ENCODE measurements at places on chromosomes 2 and 18.

GRCh38 chr2:58609326-58609725 lies 368.2 kb upstream of the FANCL start:
- no peak for DNase-seq

DNA sequence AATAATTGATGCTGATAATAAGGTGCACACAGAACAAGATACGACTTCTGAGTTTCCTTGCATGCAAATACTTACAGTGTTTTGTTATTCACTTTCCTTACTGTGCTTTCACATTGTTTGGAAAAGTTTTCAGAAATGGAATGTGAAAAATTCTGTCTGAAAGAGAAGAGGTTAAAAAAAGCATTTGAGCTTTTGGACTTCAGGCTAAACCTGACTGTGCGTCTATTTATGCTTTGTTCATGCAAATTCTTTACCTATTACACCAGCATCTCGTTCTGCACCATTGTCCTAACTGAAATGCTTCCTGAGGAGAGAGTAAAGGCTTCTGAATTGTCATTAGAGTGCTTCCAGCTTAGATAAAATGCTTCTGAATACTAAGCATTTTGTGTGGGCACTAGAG lies 61.4 kb downstream of the LHCGR start:
- DNase-seq = no peak

GRCh38 chr2:69456950-69457445 lies 19.8 kb upstream of the NFU1 start:
- no peak for DNase-seq

DNA sequence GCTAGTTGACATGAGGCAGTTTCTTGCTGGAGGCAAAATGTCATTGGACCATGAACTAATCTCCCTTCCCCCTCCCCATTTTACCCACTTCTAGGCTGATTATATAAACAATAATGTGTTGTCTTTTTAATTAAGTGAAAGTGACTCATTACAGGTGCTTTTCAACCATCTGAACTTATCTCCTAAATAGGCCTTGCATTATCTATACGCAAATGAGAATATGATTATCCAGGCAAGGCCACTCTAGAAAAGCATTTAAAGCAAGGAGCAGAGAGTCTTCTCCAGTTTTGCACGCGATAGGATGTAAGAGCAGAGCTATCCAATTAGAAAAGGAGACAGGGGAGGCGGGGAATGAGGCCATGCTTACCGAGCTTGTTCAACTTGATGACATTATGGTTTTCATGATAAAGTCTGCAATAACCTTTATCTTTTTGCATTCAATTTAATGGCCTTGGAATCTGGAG lies 286.1 kb upstream of the SIX3 start:
- DNase-seq = no peak

DNA sequence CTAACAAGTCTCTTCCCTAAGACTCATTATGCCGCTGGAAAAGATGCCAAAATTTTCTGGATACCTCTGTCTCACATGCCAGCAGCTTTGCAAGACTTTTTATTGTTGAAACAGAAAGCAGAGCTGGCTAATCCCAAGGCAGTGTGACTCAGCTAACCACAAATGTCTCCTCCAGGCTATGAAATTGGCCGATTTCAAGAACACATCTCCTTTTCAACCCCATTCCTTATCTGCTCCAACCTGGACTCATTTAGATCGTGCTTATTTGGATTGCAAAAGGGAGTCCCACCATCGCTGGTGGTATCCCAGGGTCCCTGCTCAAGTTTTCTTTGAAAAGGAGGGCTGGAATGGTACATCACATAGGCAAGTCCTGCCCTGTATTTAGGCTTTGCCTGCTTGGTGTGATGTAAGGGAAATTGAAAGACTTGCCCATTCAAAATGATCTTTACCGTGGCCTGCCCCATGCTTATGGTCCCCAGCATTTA lies 26.3 kb downstream of the DHRS9 start:
- DNase-seq = no peak

- no peak for DNase-seq
Observed at GRCh38 chr2:26605999-26606846, 34.9 kb downstream of the CIB4 start.

- peak; percentile 13 for DNase-seq
Observed at GRCh38 chr2:231348704-231349373, 46.7 kb upstream of the B3GNT7 start.

GRCh38 chr2:158498043-158498748 lies 41.4 kb downstream of the PKP4 start:
- no peak for DNase-seq

GRCh38 chr2:183505911-183506310 lies 381.7 kb downstream of the NUP35 start:
- DNase-seq = no peak

DNA sequence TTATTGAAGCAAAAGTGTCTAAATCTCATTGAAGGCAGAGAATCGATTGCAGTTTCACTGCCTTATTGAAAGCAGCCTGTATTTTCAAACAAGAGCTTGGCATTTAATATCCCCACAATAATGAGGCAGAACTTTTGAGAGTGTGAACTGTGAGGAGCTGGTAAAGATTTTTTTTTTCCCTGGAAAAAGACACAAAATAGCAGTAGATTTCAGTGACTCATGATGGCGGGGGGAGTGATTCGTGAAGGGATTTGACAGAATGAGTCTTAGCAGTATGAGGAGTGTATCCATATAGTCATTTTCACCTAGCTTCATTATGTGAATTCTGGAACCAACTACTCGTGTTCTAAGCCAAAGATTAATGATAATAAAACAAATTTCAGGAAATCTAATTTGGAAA lies 242.9 kb downstream of the ARL6IP6 start:
- DNase-seq = no peak

- DNase-seq = no peak
Observed at GRCh38 chr2:145724311-145724898, 1204.5 kb upstream of the ZEB2 start.

GRCh38 chr2:26970928-26971627 lies 641 bp downstream of the MAPRE3 start:
- no peak for DNase-seq

DNA sequence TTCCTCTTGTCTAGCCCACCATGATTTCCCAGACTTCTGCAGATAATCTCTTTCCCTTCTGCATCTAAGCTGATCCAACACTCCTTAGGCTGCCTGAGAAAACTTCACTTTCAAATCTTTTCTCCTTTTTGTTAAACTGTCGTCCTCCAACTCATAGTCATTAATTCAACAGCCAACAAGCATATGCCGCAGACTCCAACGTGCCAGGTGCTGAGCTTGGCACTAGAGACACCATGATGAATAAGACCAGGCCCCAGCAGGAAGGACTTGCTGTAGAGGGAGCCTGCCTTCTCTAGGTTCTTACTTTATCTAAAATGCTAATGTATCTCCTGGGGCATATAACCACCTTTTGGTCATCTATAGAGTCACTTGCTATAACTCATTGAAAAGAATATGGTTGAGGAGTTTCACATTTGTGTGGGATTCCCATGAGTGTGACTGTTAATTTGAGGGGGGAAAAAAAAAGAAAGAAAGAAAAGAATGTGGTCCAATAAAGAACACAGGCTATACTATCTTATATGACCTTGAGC lies 51.0 kb downstream of the ANKRD44 start:
- DNase-seq = no peak

- no peak for DNase-seq
Observed at GRCh38 chr2:130911482-130911881, 74.8 kb downstream of the ARHGEF4 start.

GRCh38 chr2:239630618-239631286 lies 229.9 kb upstream of the HDAC4 start:
- peak; percentile 49 for DNase-seq

DNA sequence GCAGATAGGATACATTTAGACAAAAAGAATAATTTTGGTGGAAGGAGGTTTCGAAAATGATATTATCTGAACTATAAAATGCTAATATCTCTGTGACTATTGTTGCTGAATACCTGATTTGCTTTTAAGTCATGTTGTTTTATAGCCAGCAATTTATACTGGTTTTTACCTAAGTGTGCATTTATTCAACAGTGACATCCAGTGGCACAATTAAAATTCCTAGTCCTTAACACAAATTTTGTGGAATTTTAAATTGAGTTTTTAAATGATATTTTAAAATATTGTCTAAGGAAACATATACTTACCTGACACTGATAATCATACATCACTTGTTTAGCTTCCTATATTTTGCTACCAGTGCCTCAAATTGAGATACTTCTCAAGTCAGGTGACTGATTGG lies 144.8 kb downstream of the ARHGAP28 start:
- no peak for DNase-seq

DNA sequence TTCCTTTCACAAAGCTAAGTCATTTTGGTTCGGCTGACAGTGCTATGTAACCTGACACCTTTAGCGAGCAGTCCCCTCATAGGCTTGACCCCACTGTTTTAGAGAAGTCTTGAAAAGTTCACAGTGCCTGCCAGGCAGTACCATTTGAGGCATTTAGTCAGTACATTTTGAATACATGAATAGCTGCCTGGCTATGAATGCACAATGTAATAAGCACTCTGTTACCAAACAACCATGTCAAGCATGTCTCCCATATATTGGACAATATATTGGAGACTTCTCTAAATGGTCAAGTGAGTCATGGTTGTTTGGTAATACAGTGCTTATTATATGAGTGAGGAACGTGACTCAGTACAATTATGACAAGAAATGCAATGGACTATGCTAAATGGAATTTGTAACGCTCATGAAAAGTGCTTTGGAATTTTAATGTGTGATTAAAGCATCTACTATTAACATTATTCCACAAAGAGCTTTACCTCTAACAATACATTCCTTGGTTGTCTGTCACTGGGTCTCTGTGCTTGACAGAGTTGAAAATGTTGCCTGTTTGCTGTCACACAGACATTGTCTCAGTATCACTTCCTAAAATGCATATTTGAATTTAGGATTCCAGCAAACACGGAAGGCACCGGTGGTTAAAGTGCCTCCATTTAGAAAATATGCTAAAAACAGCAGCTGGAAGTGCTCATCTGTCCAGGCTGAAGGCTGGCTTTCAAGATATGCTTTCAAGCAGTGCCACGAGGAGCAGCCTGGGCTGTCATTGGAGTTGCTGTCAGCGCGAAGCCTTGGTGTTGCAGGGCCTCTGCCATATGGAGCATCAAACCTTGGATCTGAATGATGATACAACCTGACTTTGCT lies 458.6 kb downstream of the FBXO15 start:
- peak; percentile 62 for DNase-seq

- peak; percentile 18 for DNase-seq
Observed at GRCh38 chr2:209208211-209208610, 215.6 kb upstream of the MAP2 start.

DNA sequence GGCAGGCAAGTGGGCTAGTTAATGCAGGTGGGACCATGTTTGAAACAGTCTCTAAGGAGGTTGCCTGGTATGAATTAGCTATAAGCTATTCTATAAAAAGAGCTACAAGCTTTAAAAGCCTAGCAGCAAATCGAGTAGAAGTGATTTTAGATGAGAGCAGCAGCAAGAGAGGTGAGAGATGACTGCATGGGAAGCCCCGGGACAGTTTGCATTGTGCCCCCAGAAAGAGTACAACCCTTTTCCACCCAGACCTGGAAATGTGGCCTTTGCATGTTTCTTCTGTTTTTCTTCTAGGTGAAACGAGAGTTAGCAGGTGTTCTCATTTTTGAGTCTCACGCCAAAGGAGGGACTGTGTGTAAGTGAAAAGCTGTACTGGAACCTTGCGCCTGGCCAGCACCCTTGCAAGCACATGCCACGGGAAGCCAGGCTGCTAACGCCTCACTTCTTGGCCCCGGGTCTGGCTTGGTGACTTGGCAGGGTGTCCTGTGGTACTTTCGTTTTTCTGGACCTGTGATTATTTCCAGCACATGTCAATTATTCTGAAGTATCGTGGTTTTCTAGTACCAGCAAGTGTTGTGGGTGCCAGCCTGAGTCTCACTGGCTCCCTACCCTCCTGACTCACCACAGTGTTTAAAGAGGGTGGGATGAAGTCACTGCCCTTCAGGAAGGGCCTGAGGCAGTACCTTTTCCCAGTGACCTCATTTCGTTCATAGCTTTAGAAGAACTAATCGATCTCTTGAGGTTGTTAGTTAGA lies 90.3 kb upstream of the MAP3K20 start:
- DNase-seq = no peak

DNA sequence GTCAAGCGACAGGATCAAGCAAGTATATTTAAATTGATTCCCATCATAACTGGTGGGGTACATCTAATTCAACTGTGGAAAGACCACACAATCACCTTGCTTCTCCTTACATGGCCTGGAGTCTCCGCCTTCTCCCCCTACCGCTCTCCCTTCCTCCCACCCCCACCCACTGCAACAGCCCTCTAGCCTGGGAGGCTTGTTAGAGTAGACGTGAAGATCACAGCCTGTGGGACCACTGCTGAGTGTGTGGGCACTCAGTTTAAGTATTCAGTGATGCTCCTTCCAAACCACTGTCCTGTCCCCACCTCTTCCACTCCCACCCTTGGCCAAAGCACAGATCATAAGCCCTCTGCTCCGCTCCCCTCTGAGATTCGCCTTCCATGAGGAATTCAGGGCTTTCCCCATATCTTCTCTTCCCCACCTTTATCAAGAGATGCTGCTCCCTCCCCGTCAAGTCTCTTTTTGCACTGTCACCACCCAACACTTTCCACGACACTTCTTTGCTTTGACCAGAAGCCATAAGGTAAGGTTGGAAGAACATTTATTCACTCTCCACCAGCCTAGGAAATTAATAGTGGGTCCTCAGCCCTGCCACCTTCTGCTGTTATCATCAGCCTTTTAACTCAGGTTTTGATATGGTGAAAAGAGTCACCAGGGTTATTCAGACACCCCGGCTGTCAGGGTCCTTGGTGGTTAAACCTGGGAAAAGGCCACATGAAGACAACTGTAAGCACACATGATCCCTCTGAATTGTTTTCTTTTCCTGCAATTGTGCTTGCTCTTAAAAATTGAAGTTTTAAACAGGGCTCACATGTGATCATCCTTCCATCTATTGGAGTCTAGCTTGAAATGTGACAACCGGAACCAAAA lies 1.7 kb downstream of the METTL4 start:
- DNase-seq = no peak

- DNase-seq = no peak
Observed at GRCh38 chr2:78780864-78781583, 244.5 kb upstream of the REG3G start.

DNA sequence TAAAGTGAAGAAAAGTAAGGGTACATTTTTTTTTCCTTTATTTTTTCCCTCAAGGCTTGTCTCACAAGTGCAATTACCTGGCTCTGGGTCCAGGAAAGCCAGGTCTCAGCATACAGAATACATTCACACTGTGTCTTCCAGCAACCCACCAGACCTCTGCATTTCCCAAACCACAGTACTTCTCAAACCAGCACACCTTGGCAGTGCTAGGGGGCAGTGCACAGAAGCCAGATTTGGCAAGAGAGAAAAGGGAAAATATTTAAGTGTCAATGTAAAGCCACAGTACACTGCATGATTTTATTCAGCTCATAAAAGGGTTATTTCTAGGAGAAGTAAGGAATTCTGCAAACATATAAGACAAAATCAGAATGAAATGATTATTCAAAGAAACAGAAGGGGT lies 172.8 kb downstream of the NRXN1 start:
- no peak for DNase-seq
